ENCODE measurements at places on chromosomes 13 and 19.

GRCh38 chr13:73419186-73419585 is 360.4 kb downstream of the KLF5 start:
- H3K4me3 ChIP-seq = no peak overlapping the region
- no peak for DNase-seq
- no peaks in the 10 kb centered on the region for H3K4me1 ChIP-seq
- no peaks in the 10 kb centered on the region for H3K27me3 ChIP-seq
- H3K36me3 ChIP-seq = no peaks in the 10 kb centered on the region
- H3K27ac ChIP-seq = no peak overlapping the region

DNA sequence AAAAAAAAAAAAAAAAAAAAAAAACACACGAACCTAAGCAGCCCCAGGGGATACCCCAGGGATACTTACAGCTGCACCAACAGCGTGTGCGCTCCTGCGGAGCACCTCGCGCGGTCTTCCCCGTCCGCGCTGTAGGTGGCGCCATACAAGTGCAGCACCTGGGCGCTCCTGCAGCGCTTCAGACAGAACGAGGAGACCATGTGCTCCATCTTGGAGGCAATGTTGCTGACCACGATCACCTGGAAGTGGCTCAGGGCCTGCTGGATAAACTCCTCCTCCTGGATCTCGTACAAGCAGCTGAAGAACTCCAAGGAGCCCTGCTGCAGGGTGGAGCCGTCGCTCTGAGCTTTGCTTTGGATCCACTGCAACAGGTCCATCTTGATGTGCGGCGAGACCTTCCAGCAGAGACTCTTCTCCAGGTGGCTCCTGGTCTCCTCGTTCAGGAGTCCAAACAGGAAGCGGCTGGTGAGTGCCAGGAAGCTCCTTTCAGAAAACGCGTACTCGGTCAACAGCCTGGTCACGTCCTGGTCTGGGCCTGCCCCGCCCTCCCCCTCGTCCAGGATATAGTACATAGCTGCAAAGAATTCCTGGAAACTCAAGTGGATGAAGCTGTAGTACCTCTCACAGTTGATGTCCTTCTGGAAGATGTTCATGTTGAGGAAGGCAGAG is 14.5 kb downstream of the NLRP12 start:
- H3K27ac ChIP-seq = no peak overlapping the region
- DNase-seq = no peak
- no peaks in the 10 kb centered on the region for H3K4me1 ChIP-seq
- H3K27me3 ChIP-seq = no peaks in the 10 kb centered on the region
- no peak overlapping the region for H3K4me3 ChIP-seq

DNA sequence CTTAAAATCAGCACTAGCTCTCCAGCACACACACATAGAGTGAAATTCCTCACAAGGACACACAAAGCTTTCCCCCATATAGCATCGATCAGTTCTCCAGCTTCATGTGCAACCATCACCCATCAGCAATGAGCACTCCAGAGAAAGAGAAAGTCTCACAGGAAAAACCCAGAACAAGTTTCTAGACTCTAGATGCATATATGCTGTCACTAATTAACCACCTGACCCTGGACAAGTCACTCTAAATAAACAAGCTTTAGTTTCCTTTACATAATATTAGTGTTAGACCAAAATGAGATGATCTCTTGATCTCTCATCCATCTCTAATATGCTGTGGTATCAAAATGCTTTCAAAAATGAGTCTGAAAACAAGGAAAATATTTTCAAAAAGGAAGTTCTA is 81.2 kb downstream of the TBC1D4 start:
- H3K4me1 ChIP-seq = no peaks in the 10 kb centered on the region
- H3K27me3 ChIP-seq = peaks cover 48% of the 10 kb centered on the region
- no peak overlapping the region for H3K4me3 ChIP-seq
- DNase-seq = no peak
- H3K36me3 ChIP-seq = no peaks in the 10 kb centered on the region

GRCh38 chr19:46634045-46634655 is 1.9 kb downstream of the GNG8 start:
- H3K27ac ChIP-seq = peak overlapping the region; percentile 72
- peak; percentile 78 for DNase-seq
- H3K4me1 ChIP-seq = peaks cover 11% of the 10 kb centered on the region
- peaks cover 24% of the 10 kb centered on the region for H3K27me3 ChIP-seq

All from central memory CD8-positive, alpha-beta T cell (primary cell).